ENCODE measurements at places on chromosomes 5 and 9.
A peak's percentile ranks its signal among the peaks of the same experiment; 100 is the strongest.

GRCh38 chr5:143583409-143583808 is 179.9 kb upstream of the NR3C1 start:
- DNase-seq = no peak

DNA sequence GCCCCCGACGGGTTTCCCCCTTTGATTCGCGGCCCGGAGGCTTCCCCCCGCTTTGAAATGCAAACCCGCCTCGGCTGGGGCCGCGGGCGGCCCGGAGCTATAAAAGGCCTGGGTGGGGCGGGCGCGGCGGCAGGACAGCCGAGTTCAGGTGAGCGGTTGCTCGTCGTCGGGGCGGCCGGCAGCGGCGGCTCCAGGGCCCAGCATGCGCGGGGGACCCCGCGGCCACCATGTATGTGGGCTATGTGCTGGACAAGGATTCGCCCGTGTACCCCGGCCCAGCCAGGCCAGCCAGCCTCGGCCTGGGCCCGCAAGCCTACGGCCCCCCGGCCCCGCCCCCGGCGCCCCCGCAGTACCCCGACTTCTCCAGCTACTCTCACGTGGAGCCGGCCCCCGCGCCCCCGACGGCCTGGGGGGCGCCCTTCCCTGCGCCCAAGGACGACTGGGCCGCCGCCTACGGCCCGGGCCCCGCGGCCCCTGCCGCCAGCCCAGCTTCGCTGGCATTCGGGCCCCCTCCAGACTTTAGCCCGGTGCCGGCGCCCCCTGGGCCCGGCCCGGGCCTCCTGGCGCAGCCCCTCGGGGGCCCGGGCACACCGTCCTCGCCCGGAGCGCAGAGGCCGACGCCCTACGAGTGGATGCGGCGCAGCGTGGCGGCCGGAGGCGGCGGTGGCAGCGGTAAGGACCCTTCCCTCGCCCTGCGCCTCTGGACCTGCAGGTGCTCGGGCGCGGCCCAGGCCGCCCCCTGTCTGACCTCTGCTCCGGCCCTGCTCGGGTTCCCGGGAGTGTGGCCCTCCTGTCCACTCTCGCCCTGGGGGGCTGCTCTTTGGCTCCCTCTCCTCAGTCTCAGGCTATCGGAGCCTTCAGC is at the start of gene CDX1:
Gene CDX1, plus strand, starts transcription at position 129 of the 862 bp plus-strand sequence. Its CDS starts 99 bp downstream, at position 228.
- DNase-seq = peak; percentile 54

DNA sequence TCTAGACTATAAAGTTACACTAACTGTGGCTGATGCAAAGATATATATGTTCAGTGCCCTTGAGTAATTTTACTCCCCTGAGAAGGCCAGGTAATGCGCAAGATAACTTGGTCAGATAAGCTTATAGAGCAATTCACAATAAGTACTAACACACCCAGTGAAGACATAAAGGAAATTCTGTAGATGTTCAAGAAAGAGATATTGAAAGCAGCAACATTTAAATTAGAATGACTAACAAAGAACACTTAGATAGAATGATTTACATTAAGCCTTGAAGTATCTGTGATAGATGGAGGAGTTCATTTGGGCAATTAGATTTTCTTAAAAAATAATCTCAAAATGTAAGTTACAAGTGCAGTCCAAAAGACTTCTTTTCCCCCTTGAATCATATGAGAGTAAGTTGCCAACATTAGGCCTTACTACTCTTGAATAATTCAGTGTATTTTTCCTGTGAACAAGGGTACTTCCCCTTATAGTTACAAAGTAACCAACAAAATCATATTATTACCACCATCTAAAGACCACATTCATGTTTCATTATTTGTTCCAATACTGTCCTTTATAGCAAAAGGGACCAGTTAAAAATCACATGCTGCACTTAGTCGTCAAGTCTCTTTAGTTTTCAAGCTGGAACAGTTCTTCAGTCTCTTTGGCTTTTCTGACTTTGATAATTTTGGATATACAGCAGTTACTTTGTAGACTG is 44.4 kb upstream of the ELOVL7 start:
- no peak for DNase-seq

- DNase-seq = no peak
These were observed 15.8 kb downstream of the MCIDAS start for GRCh38 chr5:55211184-55211874.

- DNase-seq = no peak
These were observed 87.8 kb downstream of the ZNF618 start for GRCh38 chr9:113963696-113964494.

Data from nephron progenitor cell (in vitro differentiated cells).